GM23338 (cell line): ENCODE measurements at places on chromosomes 11 and 22.

- no peaks in the 10 kb centered on the region for H3K4me1 ChIP-seq
- no peak overlapping the region for H3K4me3 ChIP-seq
- H3K36me3 ChIP-seq: no peaks in the 10 kb centered on the region
- no peak for DNase-seq
- no peaks in the 10 kb centered on the region for H3K27me3 ChIP-seq
- H3K27ac ChIP-seq: no peak overlapping the region
Measured at GRCh38 chr22:26825960-26826935, 168.9 kb downstream of the MIAT start.

- H3K27ac ChIP-seq: no peak overlapping the region; the same call in 1 of the 2 replicates
- peak; percentile 52 for DNase-seq
- no peaks in the 10 kb centered on the region for H3K36me3 ChIP-seq
- H3K4me1 ChIP-seq: no peaks in the 10 kb centered on the region
- H3K4me3 ChIP-seq: no peak overlapping the region
- H3K27me3 ChIP-seq: no peaks in the 10 kb centered on the region
Measured at GRCh38 chr11:9831122-9831521, 167.2 kb downstream of the SWAP70 start.

GRCh38 chr22:36301384-36301828, 48.5 kb downstream of the APOL1 start:
- no peaks in the 10 kb centered on the region for H3K4me1 ChIP-seq
- DNase-seq: peak; percentile 91

GRCh38 chr11:97937501-97937900, 1083.2 kb upstream of the CNTN5 start:
- H3K4me1 ChIP-seq: peaks cover 35% of the 10 kb centered on the region
- H3K4me3 ChIP-seq: no peak overlapping the region
- H3K36me3 ChIP-seq: no peaks in the 10 kb centered on the region
- H3K27me3 ChIP-seq: no peaks in the 10 kb centered on the region

DNA sequence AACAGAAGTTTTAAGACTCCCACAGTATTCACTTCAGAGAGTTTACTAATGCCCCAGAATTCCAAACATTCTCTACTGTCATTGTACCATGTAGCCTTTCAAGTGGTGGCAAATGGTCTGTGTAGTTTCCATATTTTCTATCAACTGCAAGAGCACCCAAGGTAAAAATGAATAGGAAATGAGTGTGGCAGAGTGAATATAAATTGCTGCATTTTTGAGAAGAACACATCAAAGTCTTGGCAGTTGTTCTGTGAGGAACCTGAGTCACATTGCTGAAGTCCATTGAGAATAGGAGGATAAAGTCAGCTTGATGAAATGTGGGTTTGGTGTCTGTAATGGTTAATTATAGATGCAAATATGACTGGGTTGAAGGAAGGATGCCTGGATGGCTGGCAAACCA, 193.6 kb downstream of the AASDHPPT start:
- no peak overlapping the region for H3K4me3 ChIP-seq
- no peaks in the 10 kb centered on the region for H3K36me3 ChIP-seq
- peaks cover 4% of the 10 kb centered on the region for H3K4me1 ChIP-seq
- no peaks in the 10 kb centered on the region for H3K27me3 ChIP-seq

DNA sequence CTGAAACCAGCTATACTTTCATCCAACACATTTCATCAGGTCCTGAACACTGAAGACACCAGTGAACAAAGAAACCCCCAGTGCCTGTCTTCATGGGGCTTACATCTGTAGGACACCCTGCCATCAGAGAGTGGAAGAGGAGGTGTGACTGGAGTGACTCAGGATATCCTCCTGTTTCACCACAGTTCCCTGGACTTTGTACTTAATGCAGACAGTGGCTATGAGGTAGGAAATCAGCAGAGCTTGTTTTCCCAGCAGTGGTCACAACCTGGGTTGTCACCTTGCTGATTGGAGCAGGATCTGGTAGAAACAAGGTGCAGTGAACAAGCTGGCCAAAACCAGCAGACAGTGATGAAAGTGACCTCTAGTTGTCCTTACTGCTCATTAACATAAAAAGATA, 128.8 kb downstream of the KIRREL3 start:
- no peak for DNase-seq
- H3K4me3 ChIP-seq: no peak overlapping the region
- H3K4me1 ChIP-seq: no peaks in the 10 kb centered on the region
- no peaks in the 10 kb centered on the region for H3K27me3 ChIP-seq
- no peak overlapping the region for H3K27ac ChIP-seq

GRCh38 chr22:21650823-21651520, 8.9 kb downstream of the SDF2L1 start:
- peak overlapping the region; percentile 62 for H3K4me3 ChIP-seq
- H3K4me1 ChIP-seq: peaks cover 19% of the 10 kb centered on the region
- no peaks in the 10 kb centered on the region for H3K27me3 ChIP-seq
- DNase-seq: peak; percentile 40

DNA sequence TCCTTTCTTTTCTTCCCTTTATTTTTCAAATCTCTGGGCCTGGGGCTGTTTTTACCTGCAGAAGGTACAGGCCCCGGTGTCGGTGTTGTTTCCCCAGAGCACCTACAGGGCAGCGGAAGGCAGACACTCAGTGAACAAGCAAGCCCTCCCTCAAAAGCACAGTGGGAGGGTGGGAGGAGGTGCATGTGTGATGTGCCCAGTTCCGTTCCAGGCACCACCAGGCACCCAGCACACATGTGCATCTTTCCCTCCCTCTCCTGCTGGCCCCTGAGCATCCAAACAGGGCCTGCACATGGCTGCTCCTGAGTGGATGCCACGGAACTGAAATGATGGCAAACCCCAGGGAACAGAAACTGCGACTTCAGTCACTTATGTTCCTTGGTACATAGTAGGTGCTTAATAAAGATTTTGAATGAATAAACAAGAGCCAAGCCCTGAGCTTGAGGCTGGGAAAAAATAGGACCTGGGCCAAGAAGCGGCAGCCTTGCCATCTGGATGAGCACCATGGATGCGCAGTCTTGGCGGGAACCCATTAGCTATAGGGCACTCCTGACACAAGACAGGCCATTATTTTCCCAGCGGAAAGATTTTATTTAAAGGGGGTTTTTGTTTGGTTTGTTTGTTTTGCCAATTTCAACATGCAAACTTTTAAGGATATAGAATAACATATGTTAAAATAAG, 47.8 kb downstream of the ARRB1 start:
- H3K4me1 ChIP-seq: no peaks in the 10 kb centered on the region; the same call in 1 of the 2 replicates
- H3K4me3 ChIP-seq: no peak overlapping the region
- H3K27me3 ChIP-seq: no peaks in the 10 kb centered on the region

DNA sequence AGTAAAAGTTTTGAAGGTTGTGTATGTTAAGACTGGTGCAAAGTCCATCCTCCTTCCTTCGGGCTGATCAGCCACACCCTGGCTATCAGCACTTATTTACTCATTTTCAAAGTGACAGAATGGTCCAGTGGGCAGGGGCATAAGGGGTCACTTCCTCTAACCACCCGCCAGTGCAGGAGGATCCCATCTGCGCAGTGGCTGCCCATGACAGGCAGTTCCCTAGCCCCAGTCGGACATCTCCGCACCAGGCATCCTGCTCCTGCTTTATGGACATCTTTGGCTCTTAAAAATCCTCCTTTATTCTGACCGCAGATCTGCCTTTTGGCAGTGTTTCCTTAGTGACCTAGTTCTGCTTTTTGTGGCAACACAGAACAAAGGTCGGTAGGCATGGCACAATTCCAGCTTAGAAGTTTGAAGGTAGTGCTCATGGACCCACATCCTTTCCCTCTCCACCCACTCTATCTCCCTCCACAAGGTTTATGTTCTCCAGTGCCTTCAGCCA, 55.9 kb downstream of the BMAL1 start:
- no peak for DNase-seq
- no peaks in the 10 kb centered on the region for H3K4me1 ChIP-seq
- no peaks in the 10 kb centered on the region for H3K36me3 ChIP-seq
- H3K27me3 ChIP-seq: no peaks in the 10 kb centered on the region
- H3K27ac ChIP-seq: no peak overlapping the region

DNA sequence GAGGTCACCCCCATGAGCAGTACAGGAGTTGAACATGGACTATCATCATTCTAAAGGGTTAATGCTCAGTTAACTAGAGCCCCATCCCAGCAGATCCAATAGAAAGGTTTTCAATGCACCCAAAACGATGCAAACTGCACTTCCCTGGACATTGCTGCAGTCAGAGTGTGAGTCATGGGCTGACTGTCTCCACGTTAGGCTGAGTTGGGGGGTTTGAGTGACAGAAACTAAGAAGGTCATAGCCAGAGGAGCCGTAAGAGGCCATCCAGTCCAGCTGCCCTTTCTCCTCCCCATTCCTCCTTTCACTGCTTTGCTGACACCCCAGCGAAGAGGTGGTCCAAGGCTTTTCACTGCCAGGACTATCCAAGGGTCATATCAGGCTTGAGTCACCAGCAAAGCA, 10.5 kb upstream of the OR2AT4 start:
- no peaks in the 10 kb centered on the region for H3K4me1 ChIP-seq
- H3K4me3 ChIP-seq: no peak overlapping the region
- H3K27ac ChIP-seq: no peak overlapping the region

DNA sequence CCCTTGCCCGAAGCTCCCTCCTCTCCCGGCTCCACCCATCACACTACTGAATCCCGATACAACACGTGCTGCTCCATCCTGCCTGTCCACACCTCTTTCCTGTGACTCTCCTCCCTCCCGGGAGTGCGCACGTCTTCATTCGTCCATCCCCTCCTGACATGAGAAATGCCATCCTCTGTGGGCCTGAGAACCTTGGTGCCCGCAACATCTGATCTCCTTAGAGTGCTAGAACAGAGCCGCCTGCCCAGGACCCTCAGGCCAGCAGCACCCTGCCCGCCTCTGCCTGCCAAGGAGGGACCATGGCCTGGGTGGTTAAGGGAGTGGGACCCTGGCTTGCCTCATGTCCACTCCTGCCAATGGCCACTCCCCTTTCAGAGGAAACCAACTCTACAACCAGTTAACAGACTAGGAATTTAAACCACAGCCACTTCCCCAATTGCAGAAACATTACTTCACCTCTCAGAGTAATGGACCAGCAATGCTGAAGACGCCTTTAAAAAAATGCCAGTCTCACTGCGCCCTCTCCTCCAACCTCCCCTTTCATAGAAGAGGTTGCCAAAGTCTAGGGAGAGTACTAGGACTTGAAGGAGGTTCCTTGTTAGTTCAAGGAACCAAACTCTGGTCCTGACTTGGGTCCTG, 466.3 kb downstream of the OPCML start:
- H3K27me3 ChIP-seq: no peaks in the 10 kb centered on the region
- H3K36me3 ChIP-seq: no peaks in the 10 kb centered on the region
- H3K4me1 ChIP-seq: peaks cover 26% of the 10 kb centered on the region
- H3K4me3 ChIP-seq: no peak overlapping the region

DNA sequence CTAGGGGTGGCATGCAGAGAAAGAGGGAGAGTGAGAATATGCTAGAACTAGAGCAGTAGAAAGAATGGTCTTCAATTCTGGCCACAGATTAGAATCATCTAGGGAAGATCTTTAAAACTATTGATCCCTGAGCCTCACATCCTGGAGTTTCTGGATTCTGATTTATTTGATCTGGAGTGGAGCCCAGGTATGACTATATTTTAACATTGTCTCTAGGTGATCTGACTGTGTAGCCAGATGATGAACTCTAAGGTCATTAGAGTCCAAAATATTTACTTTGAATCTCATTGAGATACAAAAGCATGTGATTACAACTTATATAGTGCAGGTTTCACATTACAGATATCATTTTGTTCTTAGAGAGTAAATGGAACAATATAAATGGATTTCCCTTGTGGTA, 79.7 kb downstream of the FDX1 start:
- no peaks in the 10 kb centered on the region for H3K4me1 ChIP-seq
- DNase-seq: no peak
- no peak overlapping the region for H3K27ac ChIP-seq
- H3K4me3 ChIP-seq: no peak overlapping the region

- peaks cover 34% of the 10 kb centered on the region for H3K36me3 ChIP-seq
- H3K27me3 ChIP-seq: no peaks in the 10 kb centered on the region
- peak; percentile 60 for DNase-seq
Measured at GRCh38 chr11:94662065-94662779, 95.1 kb downstream of the PIWIL4 start.

DNA sequence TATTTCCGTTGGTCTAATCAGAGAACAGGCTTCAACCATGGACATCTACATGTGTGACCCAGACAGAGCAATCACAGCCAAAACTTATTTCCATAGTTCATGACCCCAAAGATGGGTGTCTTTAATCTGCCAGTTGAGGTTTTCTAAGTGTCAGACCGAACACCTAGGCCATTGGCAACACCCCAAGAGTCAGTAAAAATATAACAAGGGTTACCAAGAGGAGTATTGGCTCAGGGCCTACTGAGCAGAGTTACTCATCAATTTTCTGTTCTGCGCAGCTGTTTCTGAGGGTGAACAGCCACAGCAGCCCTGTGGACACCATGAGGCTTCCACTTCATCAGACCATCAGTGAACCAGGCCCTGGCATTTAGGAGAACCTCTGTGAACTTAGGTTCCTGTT, 18.8 kb downstream of the GUCD1 start:
- H3K4me1 ChIP-seq: no peaks in the 10 kb centered on the region
- no peaks in the 10 kb centered on the region for H3K27me3 ChIP-seq
- no peaks in the 10 kb centered on the region for H3K36me3 ChIP-seq
- H3K27ac ChIP-seq: no peak overlapping the region
- H3K4me3 ChIP-seq: no peak overlapping the region

- no peaks in the 10 kb centered on the region for H3K27me3 ChIP-seq
- peak; percentile 87 for DNase-seq
- no peaks in the 10 kb centered on the region for H3K36me3 ChIP-seq
Measured at GRCh38 chr11:1401656-1402221, 12.0 kb downstream of the BRSK2 start.

- H3K27me3 ChIP-seq: no peaks in the 10 kb centered on the region
- peaks cover 1% of the 10 kb centered on the region; the same call in 1 of the 2 replicates for H3K36me3 ChIP-seq
- DNase-seq: peak; percentile 74
Measured at GRCh38 chr11:82906236-82906635, 4.7 kb downstream of the DDIAS start.

- H3K4me3 ChIP-seq: no peak overlapping the region
- H3K36me3 ChIP-seq: no peaks in the 10 kb centered on the region
- no peak overlapping the region for H3K27ac ChIP-seq
- peaks cover 1% of the 10 kb centered on the region for H3K4me1 ChIP-seq
- DNase-seq: no peak
Measured at GRCh38 chr11:19705936-19706335, 6.7 kb upstream of the NAV2 start.

- H3K27me3 ChIP-seq: no peaks in the 10 kb centered on the region
- H3K4me1 ChIP-seq: no peaks in the 10 kb centered on the region
- DNase-seq: no peak
- H3K4me3 ChIP-seq: no peak overlapping the region
Measured at GRCh38 chr22:36659762-36660509, 43.6 kb downstream of the CACNG2 start.

DNA sequence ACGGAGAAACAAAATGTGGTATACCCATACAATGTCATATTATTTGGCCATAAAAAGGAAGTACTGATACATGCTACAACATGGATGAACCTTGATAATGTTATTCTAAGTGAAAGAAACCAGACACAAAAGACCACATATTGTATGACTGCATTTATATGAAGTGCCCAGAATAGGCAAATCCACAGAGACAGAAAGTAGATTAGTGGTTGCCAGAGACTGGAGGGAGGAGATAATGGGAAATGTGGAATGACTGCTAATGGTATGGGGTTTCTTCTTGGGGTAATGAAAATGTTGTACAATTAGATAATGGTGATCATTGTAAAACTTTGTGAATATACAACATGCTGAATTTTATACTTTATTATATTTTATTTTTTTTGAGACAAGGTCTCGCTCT, 5.6 kb upstream of the SLC43A1 start:
- peaks cover 13% of the 10 kb centered on the region for H3K4me1 ChIP-seq
- H3K36me3 ChIP-seq: no peaks in the 10 kb centered on the region
- H3K4me3 ChIP-seq: no peak overlapping the region
- DNase-seq: no peak
- H3K27ac ChIP-seq: no peak overlapping the region
